Stimulated activated CD4-positive, alpha-beta T cell treated with anti-CD3 and anti-CD28 coated beads, Interleukin-1b, Interleukin-23, amount 100 ng/mL, for 1 hour (primary cell): ENCODE measurements at places on chromosomes 2 and 18.

DNA sequence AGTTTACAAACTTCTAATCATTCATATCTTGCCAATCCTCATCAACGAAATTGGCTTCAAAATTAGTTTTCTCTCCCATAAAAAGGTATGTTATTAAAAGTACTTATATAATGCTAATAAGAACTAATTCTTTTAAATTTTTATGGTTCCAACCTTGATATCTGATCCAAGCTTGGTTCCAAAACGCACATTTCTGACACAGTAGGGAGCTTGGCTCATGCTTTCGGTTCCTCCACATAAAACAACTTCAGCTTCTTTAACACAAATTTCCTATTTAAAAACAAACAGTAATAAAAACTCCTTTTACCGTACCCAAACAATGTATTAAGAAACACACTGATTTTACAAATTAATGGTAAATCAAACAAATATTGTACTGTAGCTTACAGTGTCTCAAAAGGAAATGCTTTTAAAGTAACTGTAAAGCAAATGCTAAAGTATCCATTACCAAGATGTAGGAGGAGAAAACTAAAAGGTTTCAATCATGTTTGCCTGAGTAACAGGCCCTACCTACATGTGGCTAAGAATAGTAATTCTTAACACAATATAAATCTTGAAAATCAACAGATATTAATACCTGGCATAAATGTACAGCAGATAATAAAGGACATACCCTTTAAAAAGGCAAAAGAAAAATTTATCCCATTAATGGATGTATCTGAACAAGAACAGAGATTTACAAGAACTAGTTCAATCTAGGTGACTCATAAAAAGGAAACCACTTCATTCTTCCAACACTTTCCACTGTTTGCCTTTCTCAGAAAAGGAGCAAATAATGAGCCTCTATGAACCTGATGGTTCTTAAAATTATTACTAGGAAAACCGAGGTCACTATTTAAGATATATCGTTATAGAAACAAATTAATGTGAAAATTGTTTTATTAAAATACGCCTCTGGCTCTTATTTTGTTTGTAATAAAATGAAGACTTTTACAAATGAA lies 17.5 kb downstream of the ACAA2 start:
- no peak for DNase-seq

DNA sequence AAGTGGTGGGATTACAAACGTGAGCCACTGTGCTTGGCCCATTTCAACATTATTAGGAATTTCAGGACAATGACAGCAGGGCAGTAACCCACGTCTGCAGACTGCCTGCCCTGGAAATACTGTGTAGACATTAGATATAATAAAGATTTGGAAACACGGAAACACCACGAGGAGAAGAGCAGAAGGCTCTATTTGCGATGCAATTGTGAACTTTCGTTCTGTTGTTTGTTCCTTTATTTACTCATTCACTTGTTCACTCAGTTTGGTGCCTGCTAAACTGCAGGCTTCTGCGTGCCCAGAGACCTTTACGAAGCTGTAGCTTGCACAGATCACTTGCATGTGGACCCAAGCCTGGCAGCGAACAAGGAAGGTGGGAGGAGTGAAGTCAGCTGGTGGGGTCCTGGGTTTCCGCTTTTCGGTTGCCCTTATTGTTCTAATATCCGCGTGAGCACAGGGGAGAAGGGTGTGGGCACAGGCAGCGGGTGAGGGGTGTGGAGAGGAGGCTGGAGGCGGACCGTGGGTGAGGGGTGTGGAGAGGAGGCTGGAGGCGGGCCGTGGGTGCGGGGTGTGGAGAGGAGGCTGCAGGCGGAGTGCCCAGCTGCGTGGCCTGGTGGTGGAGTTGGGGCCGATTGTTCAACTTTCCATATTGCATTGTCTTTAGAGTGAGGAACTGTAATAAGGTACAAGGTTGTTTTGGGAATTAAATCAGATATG lies 3.4 kb downstream of the COLEC11 start:
- no peak for DNase-seq

GRCh38 chr2:128314348-128315121 lies 4.1 kb downstream of the HS6ST1 start:
- DNase-seq, result no peak

DNA sequence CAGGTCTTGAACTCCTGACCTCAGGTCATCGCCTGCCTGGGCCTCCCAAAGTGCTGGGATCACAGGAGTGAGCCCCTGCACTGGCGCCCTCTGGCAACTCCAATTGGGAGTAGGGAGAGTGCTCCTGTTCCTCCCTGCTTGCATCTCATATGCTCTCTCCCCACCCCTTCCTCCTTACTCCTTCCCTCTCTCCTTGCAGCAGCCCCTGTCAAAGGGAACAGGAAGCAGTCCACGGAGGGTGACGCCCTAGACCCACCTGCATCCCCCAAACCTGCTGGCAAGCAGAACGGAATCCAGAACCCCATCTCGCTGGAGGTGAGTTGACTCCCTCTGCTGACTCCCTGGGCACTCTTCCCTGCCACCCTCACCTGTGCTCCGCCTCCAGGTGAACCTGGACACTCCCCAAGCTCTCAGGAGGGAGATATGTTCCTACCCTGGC lies 10.7 kb downstream of the ARID5A start:
- DNase-seq, result no peak

DNA sequence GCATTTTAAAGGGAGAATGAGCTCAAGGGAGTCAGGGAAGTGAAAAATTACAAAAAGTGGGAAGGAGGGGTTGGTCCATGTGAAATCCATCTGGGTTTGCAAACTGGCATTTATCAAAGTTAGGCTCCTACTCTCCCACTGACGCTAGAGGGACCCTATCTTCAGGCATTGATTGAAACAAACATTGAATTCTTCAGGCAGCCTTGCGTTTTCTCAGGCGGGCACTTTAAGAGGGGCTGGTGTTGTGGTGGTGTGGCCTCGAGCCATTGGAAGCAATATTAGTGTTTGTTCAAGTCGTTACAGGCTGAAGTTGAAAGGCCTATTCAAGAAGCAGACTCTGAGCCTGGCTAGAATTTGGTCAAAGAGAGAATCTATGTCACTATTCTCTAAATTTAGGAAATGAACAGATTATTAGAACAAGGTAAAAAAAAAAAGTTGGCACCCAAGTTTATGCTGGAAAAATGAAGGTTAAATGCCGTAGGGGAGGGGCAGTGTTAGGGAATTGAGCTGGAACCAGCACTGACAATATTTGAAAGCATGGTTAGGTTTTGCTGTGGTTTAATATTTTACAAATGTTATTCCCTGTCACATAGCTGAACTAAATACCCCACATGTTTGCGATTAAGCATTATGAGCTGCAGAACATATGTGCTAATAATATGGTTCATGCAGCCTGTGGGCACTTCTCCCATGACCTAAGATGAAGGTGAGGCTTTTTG lies 36.8 kb downstream of the STON1 start:
- no peak for DNase-seq

DNA sequence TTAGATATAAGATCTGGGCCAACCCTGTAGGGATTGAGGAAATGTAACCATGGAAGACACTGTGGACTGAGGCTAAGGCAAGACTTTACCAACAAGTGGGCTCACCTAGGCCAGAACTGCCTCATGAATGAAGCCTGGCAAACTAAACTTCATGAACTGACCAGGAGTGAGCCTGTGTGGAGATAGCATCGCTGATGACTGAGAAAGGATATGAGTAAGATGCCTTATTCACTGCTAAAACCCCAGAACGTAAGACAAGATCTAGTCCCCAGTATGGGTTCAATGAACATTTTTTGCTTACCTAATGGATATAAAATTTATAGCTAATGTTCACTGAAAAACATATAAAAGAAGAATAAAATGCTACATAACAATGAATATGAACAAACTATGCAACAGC lies 399.8 kb downstream of the SATB2 start:
- no peak for DNase-seq

DNA sequence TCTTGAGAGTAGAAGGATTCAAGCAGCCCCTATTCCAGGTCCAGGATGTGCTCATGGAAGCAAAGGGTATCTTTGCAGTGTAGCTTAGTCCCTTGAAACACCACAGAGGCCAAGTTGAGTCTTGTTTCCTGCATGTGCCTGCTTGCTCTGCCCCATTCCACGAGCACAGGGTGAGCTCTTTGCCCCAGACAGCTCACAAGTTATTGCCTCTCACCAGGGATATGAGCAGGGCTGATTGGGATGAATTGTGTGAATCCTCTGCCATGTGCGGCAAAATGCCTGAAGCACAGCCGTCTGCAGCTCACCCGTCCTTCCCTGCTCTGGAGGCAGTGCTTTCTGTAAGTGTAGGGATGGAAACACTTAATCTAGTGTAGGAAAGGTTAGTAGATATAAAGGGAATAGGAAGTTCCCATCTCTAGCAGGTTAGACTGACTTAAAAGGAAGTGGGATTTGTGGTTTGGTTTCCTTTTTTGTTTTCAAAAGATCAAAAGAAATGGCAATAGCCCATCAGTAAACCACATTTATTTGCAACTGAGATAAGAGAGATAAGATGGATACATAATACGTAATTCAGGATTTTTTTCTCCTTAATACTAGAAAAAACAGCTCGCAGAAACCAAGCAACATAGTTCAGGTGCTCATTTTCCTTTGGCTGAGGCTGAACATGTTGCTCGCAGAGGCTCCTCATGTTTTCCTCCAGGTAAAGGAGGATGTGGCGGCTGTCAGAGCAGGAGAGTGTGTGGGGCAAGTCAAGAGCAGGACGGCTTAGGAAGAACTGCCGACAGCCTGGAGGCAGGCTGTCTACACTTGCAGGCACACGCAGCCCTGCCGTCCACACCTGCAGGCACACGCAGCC lies 41.4 kb downstream of the TMEM182 start:
- no peak for DNase-seq

- DNase-seq, result no peak
Observed at GRCh38 chr2:124810132-124810531, 785.0 kb downstream of the CNTNAP5 start.
